ENCODE measurements at places on chromosomes 6 and 20.

DNA sequence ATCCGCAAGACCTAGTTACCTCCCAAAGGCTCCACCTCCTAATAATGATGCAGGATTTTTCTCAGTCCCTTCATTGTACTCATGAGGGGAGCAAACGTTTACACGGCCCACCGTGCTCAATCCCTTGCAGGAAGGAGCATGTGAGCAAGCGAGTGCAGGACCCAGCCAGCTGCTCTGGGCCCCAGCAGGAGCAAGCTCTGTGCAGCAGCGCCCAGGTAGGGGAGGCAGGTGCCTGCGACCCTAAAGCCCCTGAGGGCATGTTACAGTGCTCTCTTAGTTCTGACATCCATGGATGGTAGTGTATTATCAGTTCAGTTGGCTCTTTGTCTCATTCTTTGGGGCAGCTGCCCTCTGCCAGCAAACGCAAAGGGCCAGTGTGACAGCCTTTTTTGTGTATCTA is 143.4 kb downstream of the TBXT start:
- DNase-seq, result no peak

GRCh38 chr6:120869397-120869796 is 464.9 kb downstream of the TBC1D32 start:
- DNase-seq, result no peak

DNA sequence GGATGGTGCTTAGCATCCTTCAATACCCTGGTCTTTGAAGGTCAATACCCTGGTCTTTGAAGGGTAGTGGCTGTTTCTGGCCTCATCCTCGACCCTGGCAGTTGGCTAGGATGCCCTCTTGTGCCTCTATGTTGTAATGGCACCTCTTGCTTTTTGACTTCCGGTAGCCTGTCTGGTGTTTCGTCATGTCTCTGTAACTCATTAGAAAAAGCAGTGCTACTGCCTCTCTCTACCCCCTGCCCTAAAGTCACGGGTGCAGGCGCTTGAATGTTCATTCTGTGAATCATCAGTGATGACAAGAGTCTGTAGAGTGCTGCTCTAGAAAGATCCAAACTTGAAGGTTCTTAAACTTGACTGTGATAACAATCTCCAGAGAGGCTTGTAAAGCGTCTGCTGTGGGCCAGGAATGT is 28.3 kb downstream of the RSPO4 start:
- DNase-seq, result no peak

GRCh38 chr20:12289465-12289864 is 371.8 kb downstream of the BTBD3 start:
- DNase-seq, result no peak

GRCh38 chr6:14524319-14524718 is 406.7 kb downstream of the CD83 start:
- DNase-seq, result no peak

DNA sequence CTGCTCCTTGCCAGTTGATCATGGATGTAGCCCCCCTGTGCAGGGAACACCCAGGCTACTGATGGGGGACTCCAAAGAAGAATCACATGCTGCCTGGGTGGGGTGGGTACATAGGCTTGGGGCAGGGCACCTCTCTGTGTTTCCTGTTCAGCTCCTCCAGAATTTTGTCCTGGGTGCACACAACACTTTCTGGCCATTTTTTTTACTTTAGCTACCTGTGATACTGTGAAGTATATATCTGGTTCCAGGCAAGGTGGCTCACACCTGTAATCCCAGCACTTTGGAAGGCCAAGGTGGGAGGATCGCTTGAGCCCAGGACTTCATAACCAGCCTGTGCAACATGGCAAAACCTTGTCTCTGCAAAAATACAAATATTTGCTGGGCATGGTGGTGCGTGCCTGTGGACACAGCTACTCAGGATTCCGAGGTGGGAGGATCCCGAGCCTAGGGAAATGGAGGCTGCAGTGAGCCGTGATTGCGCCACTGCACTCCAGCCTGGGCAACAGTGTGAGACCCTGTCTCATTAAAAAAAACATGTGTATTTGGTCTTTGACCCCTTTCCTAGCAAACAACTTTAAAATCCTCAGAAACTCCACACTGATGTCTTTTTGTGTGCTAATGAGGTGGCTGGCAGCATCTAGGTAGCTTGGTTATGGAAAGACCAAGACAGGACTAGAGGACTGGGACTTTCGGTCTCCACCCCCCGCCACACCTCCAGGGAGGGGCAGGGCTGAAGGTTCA is 14.1 kb downstream of the SLC4A11 start:
- DNase-seq, result no peak

- no peak for DNase-seq
Observed at GRCh38 chr20:25270829-25271251, 23.0 kb downstream of the PYGB start.

GRCh38 chr6:151096255-151096612 is 143.5 kb upstream of the AKAP12 start:
- no peak for DNase-seq

DNA sequence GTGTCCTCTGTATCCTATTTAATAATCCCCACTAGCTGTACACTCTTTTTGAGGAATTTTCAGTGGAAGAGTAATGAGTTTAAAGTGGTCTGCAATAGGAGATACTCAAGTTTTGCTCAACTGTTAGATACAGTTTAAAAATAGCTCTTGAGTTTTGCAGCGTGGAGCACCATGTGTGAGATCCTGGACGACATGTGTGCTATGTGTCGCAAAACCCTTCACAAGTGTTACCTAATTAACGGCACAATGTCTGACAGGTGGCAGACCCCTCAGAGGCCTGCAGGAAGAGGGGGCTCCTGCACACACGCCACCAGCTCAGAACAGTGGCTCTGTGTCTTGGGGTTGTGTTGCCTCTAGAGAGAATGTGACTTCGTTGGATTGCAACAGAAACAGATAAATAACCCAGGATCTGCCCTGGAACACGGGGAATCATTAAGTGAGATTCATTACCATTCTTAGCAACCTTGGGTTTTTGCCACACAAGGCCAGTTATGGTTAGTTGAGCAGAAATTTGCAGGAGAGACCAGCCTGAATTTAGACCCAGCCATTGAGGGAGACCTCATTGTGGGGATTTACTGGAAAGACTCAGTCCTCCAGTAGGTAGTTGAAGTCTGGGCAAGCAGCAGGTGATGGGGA is 73.8 kb downstream of the SASH1 start:
- DNase-seq, result no peak

- no peak for DNase-seq
Observed at GRCh38 chr6:2497922-2498623, 252.6 kb downstream of the MYLK4 start.

- DNase-seq, result no peak
Observed at GRCh38 chr6:48067148-48067712, 43.8 kb downstream of the PTCHD4 start.

DNA sequence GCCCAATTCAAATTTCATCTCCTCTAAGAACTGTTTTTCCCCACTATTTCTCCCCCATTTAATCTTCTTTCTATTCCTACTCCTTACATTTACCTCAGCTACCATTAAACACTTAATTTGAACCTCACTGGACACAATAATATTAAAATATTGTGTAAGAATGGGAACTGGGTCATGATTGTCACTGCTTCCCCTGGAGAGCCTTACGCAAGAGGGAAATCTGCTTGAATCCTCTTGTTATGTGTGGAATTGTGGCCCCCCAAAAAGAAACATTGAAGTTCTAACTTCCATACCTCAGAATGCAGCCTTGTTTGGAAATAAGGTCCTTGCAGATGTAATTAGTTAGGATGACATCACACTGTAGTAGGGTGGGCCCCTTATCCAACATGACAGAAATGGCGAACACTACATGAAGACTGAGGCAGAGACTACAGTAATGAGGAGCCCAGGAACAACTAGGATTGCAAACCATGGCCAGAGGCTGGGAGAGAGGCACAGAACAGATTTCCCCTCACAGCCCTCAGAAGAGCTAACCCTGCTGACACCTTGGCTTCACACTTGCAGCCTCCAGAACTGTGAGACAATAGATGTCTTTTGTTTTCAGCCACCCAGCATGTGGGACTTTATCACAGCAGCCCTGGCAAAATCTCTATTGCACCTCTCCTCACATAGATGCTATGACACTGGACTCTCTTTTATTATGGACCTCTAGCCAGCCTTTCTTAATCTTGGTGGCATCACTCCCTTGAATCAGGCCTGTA is 29.9 kb downstream of the HIVEP2 start:
- no peak for DNase-seq

GRCh38 chr6:52904562-52905279 is 4.8 kb downstream of the GSTA3 start:
- DNase-seq, result no peak

GRCh38 chr6:2764610-2765165 is 505 bp upstream of the WRNIP1 start:
- peak; percentile 54 for DNase-seq

DNA sequence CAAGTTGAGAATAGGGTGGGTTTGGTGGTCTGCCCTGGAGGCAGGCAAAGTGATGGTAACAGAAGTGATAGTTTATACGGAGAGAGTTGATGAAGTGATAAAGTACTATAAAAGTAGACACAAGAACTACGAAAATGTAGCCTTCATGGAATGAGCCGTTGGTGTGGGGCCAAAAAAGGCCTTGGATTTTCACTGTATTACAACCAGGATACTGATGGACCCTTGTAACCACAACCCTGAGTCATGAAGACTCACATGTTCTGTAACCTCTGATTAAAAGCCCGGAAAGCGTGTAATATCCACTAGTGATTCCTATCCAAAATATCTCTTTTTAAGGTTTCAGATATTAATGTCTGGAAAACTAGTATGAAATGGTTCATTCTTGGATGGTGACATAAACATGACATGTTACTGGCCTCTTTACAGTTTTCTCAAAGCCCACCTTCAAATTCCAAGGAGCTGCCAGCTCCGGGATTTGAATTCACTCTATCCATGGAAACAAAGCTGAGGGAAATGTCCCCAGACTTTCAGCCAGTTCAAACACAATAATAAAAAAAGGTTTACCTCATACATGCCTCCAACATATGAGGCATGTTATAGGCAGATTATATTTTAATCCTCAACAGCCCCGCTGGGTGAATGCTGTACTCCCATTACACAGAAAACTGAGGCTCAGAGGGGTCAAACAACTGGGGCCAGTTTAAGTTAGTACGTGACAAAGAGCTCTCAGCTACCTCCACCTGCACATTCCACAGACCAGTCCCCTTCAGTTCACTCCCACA is 55.4 kb downstream of the MRPL14 start:
- DNase-seq, result no peak

DNA sequence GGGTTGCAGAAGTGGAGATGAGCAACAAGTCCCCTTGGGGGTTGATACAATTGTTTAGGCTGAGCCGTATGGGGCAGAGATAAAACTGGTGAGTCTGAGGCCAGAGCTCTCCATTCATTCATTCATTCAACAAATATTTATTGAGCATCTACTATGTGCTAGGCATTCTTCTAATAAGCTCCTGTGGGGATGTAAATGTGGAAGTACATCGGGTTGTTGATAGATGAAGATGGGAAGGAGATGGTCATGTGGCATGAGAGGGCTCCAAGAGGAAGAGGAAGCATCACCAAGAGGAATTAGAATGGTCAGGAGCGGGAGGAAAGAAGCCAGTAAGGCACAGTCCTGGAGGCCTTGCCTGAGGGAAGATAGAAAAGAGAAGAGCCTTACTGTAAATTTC is 98.7 kb upstream of the MLN start:
- no peak for DNase-seq

- DNase-seq, result no peak
Observed at GRCh38 chr6:36616893-36617521, 22.8 kb downstream of the SRSF3 start.

DNA sequence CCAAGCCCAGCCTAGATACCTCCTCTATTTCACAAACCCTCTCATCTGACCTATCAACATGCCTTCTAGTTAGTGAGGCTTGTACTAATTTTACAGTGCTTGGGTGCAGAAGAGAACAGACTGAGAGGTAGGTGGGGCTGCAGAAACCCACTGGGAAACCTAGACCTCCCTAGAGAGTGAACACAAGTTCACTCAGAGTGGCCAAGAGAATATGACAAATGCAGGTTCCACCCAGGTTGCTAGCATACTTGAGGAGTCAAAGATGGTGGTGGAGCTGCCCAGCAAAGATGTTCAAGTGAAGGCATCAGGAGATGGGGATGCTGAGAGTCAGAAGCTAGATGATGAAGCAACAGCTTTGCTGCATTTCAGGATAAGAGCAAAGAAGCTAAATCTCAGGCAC is 337.0 kb downstream of the PTPRT start:
- no peak for DNase-seq

GRCh38 chr6:6859105-6859504 is 248.7 kb upstream of the RREB1 start:
- no peak for DNase-seq

- DNase-seq, result no peak
Observed at GRCh38 chr20:31710423-31711108, 12.1 kb downstream of the BCL2L1 start.

GRCh38 chr20:9809271-9809670 is 29.6 kb downstream of the PAK5 start:
- no peak for DNase-seq

DNA sequence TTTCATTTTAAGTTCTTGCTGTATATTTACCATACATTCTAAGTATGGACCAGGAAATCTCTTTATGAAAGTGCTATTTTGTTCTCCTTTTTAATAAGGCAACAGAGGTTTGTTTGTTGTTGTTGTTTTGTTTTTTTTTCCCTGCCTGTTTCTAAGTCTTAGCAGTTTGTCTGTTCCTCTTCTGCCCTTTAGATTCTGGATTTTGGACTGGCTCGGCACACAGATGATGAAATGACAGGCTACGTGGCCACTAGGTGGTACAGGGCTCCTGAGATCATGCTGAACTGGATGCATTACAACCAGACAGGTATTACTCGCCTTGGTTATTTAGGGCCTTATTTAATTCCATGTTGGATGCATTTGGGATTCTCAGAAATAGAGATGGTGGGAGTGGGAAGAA is 48.0 kb downstream of the MAPK14 start:
- DNase-seq, result no peak

DNA sequence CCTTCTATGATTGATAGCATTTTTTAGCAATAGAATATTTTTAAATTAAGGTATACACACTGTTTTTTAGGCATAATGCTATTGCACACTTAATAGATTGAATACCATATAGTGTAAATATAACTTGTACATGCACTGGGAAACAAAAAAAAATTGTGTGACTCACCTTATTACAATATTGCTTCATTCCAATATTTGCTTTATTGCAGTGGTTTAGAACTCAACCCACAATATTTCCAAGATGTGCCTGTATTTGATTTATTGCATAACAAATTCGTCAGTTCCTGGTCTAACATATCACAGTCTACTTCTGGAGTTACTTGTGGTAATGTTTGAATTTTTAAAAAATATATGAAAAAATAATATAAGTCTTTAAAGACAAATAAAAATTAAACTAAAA is 41.9 kb upstream of the DEFB112 start:
- no peak for DNase-seq

- no peak for DNase-seq
Observed at GRCh38 chr6:170028629-170029345, 262.1 kb downstream of the DLL1 start.

GRCh38 chr6:16822529-16822928 is 61.3 kb upstream of the ATXN1 start:
- DNase-seq, result no peak

Data from stimulated activated CD4-positive, alpha-beta T cell treated with anti-CD3 and anti-CD28 coated beads, TNF-alpha, amount 100 ng/mL, for 24 hours (primary cell).